ENCODE measurements at places on chromosomes 5 and 9.
A peak's percentile ranks its signal among the peaks of the same experiment; 100 is the strongest.

GRCh38 chr5:122195802-122196394 is 66.6 kb downstream of the ZNF474 start:
- no peak overlapping the region for H3K4me3 ChIP-seq
- no peaks in the 10 kb centered on the region for H3K36me3 ChIP-seq
- no peaks in the 10 kb centered on the region for H3K4me1 ChIP-seq
- DNase-seq = no peak

DNA sequence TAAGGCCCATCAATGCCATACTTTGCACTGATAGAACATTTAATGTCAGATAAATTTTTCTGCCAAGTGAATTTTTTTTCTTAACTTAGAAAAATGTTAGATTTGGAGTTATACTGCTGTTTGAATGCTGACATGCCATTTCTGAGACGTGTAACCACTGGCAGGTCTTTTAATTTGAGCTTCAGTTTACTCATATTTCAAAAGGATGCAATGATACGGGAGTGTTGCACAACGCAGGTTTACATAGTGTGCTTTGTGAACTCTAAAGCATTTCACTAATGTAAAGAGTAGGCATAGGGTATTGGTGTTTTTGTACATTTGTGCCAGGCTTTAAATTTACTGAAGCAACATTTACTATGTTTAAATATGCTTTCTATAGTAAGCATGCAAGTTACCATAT is 4.2 kb downstream of the ZBTB43 start:
- no peaks in the 10 kb centered on the region for H3K27me3 ChIP-seq
- H3K4me3 ChIP-seq = no peak overlapping the region
- H3K4me1 ChIP-seq = peaks cover 19% of the 10 kb centered on the region
- no peak for DNase-seq
- H3K36me3 ChIP-seq = peaks cover 28% of the 10 kb centered on the region
- H3K27ac ChIP-seq = no peak overlapping the region

GRCh38 chr5:80711938-80712337 is 57.2 kb upstream of the DHFR start:
- H3K36me3 ChIP-seq = peaks cover 16% of the 10 kb centered on the region

DNA sequence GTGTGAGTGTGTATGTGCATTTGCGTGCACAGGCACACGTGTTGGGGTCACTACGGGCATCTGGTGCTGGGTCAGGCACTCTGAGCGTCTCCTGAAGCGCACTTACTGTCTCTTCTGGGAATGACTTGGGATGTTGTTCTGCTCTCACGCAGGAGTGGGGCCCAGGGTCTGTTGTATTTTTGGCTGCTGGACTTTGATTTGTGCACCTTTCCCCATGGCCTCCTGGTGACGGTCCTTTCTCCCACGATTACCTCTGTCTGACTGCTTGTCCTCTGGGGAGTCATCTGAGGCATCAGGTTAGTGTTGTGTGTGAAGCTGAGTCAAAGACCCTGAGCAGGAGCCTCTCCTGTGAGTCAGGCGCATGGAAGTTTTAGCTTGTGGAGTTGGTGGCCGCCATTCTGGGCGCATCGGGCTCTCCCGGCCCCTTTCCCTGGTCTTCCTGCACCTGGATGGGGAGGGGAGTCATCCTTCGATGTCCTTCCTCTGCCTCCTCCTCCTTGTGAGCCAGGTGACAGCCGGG is 62.1 kb downstream of the RXRA start:
- H3K4me3 ChIP-seq = no peak overlapping the region
- H3K36me3 ChIP-seq = no peaks in the 10 kb centered on the region
- no peak overlapping the region for H3K27ac ChIP-seq
- DNase-seq = no peak
- peaks cover 52% of the 10 kb centered on the region for H3K4me1 ChIP-seq

DNA sequence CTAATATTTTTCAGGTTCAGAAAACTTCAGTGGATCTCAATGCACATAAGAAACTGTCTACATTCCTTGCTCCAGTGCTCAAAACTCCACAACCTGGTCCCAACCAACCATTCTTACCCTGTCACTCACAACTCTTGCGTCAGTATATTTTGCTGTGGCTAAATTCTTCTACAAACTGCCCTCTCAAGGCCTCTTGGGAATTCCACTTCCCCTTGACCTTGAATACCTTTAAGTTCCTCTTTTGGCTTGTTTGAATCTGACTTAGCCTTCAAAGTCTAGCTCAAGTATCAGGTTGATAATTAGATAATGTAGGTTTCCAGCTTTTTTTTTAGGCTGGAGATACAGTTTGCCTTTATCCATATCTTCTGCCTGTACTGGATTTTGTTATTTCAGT is 128.3 kb downstream of the SLF1 start:
- H3K4me1 ChIP-seq = no peaks in the 10 kb centered on the region
- H3K36me3 ChIP-seq = no peaks in the 10 kb centered on the region
- H3K4me3 ChIP-seq = no peak overlapping the region
- no peak for DNase-seq

GRCh38 chr5:172612771-172613170 is 28.3 kb upstream of the NEURL1B start:
- no peaks in the 10 kb centered on the region for H3K4me1 ChIP-seq
- DNase-seq = no peak
- H3K4me3 ChIP-seq = no peak overlapping the region

DNA sequence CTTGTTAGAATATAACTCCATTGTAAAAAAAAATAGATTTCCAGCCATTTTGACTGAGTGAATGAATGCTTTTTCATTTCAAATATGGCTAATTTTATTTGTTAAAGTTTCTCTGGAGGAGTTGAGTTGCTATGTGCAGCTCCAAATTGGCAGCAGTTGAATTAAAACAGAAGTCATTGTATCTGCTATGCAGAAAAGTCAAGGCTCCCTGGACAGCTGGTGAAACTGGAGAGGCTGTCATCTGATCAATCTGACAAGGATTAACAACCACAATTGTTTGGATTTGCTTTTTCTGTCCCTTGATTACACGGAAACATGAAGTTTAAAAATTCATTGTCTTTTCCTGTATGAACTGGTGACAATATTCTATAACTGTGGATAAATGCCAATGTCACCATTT is 713.9 kb downstream of the EFNA5 start:
- no peaks in the 10 kb centered on the region for H3K4me1 ChIP-seq
- no peak overlapping the region for H3K4me3 ChIP-seq
- H3K36me3 ChIP-seq = no peaks in the 10 kb centered on the region
- DNase-seq = no peak

DNA sequence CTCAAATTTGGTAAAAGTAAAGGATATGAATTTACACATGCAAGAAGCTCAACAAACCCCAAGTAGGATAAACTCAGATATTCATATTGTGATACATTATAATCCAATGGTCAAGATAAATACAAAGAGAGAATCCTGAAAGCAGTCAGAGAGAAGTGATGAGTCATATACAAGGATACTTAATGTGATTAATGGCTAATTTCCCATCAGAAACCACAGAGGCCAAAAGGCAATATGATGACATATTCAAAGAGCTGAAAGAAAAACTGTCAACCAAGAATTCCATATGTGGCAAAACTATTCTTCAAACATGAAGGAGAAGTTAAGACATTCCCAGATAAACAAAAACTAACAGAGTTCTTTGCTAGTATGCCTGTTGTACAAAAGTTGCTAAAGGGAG is 19.5 kb upstream of the IRF1 start:
- no peaks in the 10 kb centered on the region for H3K36me3 ChIP-seq
- DNase-seq = no peak

GRCh38 chr5:1524481-1524798 is 680 bp upstream of the LPCAT1 start:
- H3K4me3 ChIP-seq = peak overlapping the region; percentile 55
- no peak for DNase-seq
- peaks cover 34% of the 10 kb centered on the region for H3K4me1 ChIP-seq
- H3K27me3 ChIP-seq = no peaks in the 10 kb centered on the region
- peaks cover 6% of the 10 kb centered on the region for H3K36me3 ChIP-seq
- peak overlapping the region; percentile 40 for H3K27ac ChIP-seq

- no peaks in the 10 kb centered on the region for H3K36me3 ChIP-seq
- DNase-seq = no peak
- H3K27me3 ChIP-seq = peaks cover 13% of the 10 kb centered on the region
- no peaks in the 10 kb centered on the region for H3K4me1 ChIP-seq
- no peak overlapping the region for H3K4me3 ChIP-seq
- no peak overlapping the region for H3K27ac ChIP-seq
Observed at GRCh38 chr5:176754376-176754973, 55.9 kb upstream of the UNC5A start.

GRCh38 chr9:136056546-136057235 is 38.4 kb downstream of the NACC2 start:
- H3K36me3 ChIP-seq = no peaks in the 10 kb centered on the region
- H3K27ac ChIP-seq = no peak overlapping the region
- DNase-seq = no peak
- peaks cover 20% of the 10 kb centered on the region for H3K27me3 ChIP-seq
- peaks cover 49% of the 10 kb centered on the region for H3K4me1 ChIP-seq

GRCh38 chr9:89668216-89668865 is 63.5 kb downstream of the GADD45G start:
- no peaks in the 10 kb centered on the region for H3K36me3 ChIP-seq
- no peaks in the 10 kb centered on the region for H3K27me3 ChIP-seq

DNA sequence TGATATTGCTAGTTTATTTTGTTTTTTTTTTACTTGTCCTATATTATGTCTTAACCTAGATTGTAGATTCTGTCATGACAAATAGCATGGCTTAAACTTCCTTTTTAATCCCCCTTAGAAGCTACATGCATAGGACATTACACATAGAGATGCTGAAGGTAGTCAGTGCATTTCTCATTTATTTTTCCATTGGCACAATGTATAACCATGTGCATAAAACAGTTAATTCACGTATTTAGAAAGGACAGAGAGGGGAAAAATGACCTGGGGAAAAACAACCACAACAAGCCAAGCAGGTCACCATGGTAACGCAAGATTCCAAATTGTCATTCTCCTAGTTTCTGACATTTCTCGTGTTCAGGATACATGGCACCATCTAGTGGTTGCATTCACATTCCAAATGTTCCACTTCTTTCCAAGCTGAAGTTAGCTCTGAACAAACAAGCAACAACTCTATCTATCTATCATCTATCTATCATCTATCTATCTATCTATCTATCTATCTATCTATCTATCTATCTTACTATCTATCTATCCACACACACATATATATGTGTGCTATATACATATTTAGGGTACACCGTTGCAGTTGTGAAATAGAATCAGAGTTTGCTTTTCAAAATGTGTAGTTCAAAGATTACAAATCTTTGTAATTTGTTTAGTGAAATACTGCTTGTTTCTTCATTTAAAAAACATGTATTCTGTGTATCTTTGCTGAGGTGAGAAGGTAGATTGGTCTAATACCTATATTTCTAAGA is 487.2 kb upstream of the ST8SIA4 start:
- no peaks in the 10 kb centered on the region for H3K36me3 ChIP-seq
- H3K4me3 ChIP-seq = no peak overlapping the region
- no peaks in the 10 kb centered on the region for H3K27me3 ChIP-seq

GRCh38 chr9:36284226-36284625 is 26.0 kb upstream of the GNE start:
- no peaks in the 10 kb centered on the region for H3K4me1 ChIP-seq
- DNase-seq = no peak
- H3K36me3 ChIP-seq = no peaks in the 10 kb centered on the region
- H3K27ac ChIP-seq = no peak overlapping the region
- no peak overlapping the region for H3K4me3 ChIP-seq
- no peaks in the 10 kb centered on the region for H3K27me3 ChIP-seq

GRCh38 chr5:107806705-107807104 is 136.0 kb upstream of the EFNA5 start:
- no peaks in the 10 kb centered on the region for H3K4me1 ChIP-seq
- H3K36me3 ChIP-seq = no peaks in the 10 kb centered on the region
- H3K4me3 ChIP-seq = no peak overlapping the region
- H3K27me3 ChIP-seq = no peaks in the 10 kb centered on the region

DNA sequence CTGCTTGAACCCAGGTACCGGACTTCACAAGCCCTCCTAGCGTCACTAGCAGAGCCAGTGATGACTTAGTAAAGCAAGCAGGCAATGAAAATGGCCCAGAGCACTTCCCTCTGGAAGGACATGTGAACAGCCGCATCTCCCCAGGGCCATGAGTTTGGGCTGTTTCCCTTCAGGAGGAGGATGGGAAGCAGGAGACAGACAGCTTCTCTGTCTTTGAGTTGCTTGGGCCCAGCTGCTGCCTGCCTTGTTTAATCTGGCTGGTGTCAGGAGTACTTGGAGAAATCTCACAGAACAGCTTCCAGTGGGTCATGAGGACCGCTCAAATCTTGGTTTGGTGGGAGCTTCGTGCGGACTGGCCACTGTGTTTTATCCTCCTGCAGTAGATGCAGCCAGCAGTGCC is 25.4 kb upstream of the WWC1 start:
- H3K4me3 ChIP-seq = no peak overlapping the region
- peaks cover 9% of the 10 kb centered on the region for H3K4me1 ChIP-seq
- H3K36me3 ChIP-seq = no peaks in the 10 kb centered on the region
- H3K27me3 ChIP-seq = peaks cover 2% of the 10 kb centered on the region
- no peak overlapping the region for H3K27ac ChIP-seq
- DNase-seq = no peak

DNA sequence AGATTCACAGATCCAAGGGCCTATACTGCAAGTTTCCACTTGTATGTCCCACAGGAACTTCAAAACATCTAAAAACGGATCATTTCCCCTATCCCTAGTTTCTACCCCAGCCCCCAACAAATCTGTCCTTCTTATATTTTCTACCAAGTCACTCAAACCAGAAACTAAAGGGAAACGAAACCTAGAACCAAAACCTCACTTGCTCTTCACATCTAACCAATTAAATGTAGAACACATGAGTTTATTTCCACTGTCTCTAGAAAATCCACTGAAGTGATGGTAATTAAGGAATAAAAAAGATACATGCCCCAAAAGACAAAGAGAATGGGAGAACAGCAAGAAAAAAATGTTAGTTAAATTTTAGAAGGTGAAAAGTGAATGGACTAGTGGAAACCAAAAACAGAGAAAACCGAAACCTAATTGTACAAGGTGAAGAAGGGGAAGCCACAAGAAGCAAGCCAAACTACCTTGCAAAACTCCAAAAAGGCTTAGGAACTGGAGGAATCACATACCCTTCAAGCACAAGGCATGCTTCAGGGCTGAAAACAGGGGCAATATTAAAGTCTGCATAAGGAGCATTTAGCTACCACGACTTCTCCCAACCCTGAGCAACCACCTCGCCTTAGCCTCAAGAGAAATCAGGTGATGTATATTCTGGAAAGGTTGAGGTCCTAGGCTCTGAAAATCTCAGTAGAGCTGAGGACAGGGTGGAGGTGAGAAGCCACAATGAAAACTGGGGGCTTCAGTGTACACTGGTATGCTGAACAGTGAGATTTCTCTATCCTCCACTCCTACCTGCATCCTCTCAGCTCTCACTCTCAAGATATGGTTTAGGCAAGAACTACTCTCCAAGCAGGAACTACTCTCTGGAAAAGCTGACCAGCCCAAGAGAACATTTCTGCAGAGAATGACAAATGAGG is 11.1 kb downstream of the SMU1 start:
- peaks cover 90% of the 10 kb centered on the region for H3K36me3 ChIP-seq
- H3K27ac ChIP-seq = no peak overlapping the region
- no peaks in the 10 kb centered on the region for H3K4me1 ChIP-seq
- no peaks in the 10 kb centered on the region for H3K27me3 ChIP-seq
- H3K4me3 ChIP-seq = no peak overlapping the region

DNA sequence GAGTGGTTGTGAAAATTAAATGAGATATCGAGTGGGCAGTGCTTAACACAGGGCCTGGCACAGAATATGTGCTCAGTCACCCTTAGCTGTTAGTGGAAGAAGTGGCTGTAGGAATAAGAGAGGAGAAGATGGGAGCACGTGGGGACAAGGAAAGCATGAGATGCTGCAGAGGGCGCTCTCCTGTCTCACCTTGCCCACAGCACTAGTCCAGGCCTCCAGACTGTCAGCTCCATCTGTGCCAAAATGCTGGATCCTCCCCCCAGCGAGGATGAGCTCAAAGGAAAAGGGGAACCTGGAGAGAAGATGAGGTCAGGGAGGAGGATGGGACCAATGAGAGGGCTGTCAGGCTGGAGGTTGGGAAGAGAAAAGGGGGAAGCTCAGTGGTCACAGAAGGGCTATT is 12.5 kb downstream of the ARAP3 start:
- H3K27me3 ChIP-seq = no peaks in the 10 kb centered on the region
- H3K27ac ChIP-seq = no peak overlapping the region
- no peaks in the 10 kb centered on the region for H3K36me3 ChIP-seq
- peaks cover 4% of the 10 kb centered on the region for H3K4me1 ChIP-seq

All from CD4-positive, alpha-beta T cell (primary cell).